ENCODE measurements at places on chromosomes 1 and 21.

DNA sequence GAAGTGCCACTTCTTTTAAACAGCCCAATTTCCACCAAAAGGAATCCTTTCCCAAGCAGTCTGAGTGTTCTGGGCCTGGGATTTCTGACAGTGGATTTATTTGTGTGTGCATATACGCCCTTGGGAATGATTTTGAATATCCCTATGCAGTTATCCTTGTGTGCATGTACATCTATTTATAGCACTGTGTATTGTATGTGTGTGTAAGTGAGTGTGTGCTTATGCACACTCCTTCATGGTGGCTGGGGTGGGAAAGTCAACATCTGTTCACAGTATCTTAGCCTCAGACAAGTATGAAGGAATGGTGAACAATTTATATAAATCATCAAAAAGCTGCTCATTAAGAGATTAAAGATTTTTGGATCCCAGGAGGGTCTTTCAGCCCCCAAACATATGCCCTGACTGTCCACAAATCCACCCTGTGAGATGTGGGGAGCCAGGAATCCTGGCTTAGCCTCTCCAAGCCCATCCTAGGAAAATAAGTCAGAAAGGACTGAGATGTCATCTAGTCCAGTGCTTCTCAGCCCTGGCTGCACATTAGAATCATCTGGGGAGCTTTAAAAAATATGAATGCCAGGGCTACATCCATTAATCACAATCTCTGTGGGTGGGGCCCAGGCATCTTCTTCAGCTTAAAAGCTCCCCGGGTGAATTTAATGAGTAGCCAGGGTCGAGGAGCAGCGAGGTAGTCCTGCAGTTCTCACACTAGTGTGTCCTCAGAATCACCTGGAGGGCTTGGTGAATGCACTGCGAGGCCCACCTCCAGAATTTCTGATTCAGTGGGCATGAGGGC is 101.4 kb downstream of the PLXNA2 start:
- DNase-seq = no peak

DNA sequence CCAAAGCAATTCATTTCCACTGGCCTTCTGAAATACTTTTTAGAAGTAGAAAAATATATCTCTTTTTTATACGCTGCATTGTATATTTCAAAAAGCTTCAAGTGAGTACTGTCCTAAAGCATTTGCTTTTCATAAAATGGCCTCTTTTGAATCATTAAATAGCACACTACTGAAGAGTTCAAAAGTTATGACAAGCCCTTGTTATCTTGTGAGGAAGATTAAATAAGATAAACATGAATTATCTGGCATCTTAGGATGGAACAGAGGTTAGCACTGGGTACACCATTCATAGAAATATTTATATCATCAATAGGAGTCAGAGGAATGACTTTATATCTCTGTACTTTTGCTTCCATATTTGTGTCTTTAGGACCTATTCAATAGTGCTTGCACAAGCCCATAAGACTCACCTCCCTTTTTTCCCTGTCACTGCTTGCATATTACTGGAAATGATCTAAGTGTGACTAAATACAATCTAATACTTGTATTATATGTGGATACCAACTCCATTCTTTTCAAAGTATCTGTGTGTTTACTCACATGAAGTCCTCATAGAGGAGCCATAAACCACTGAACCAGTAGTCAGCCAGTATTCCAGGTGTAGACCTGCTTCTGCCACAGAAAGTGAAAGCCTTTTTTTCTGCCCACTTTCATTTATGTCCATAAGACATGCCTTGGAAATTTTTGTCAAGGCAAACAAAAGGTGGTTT is 274.2 kb upstream of the C1orf105 start:
- DNase-seq = no peak

DNA sequence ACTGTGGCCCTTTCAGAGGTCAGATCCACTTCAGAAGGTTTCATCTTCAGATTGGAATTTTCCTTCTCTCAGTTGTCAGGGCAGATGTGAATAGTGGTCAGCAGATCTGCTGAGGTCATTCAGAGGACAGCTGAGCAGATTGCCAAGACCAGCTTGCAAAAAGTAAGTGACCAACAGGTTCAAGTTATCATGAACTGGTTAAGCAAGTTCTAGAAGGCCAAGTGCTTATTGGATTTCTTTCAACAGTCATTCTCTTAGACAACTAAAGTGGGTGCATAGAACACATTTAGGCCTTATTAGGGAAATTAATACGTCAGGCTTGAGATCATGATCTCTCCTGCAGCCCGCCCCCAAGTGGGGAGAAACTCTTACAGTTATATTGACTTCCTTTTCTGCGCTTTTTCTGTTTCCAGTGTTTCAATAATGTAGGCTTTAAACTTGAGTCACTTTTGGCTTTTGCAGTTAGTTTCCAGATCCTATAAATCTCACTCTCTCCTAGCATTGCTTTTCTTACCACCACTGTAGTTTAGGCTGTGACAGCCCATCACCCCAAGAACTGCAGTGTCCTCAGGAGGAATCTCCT is 96.4 kb downstream of the C1orf21 start:
- no peak for DNase-seq

DNA sequence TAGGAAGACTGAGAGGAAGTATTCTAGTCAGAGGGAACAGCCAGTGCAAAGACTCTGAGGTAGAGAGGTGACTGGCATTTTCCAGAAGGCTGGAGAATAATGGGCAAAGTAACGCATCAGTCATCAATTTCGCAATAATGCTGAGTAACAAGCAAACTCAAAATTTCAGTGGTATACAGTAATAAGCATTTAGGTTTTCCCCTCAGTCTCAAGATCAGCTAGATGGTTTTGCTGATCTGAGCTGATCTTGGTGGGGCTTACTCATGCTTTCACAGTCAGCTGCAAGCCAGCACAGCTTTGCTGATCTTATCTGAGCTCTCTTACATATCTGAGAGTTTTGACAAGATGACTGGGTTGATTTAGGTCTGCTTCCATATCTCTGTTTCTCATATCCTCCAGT is 108.7 kb downstream of the TSEN15 start:
- no peak for DNase-seq

DNA sequence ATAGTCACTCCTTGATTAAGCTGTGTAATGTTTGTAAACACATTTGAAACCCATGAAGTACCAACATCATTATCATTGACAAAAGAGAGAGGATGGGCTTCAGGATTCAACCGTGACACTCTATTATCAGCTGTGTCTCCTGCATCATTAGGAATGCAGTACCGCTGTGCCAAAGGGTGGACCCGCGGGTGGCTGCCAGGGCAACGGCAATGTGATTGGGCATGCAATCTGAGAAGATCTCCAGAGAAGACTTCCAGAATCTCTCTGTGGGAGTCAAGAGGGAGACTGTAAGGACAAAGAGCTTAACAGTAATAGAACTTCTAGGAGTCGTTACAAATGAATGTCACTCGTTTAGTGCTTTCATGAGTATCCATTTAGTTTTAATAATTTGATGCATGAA is 97.9 kb downstream of the USH2A start:
- DNase-seq = no peak

DNA sequence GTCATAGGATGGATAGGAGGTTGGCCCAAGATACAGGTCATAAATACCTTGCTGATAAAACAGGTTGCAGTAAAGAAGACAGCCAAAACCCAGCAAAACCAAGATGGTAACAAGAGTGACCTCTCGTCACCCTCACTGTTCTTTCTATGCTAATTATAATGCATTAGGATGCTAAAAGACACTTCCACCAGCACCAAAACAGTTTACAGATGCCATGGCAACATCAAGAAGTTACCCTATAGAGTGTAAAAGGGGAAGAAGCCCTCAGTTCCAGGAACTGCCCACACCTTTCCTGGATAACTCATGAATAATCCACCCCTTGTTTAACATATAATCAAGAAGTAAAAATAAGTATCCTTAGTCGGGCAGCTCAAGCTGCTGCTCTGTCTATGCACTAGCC is 671.9 kb downstream of the PTPRC start:
- no peak for DNase-seq

DNA sequence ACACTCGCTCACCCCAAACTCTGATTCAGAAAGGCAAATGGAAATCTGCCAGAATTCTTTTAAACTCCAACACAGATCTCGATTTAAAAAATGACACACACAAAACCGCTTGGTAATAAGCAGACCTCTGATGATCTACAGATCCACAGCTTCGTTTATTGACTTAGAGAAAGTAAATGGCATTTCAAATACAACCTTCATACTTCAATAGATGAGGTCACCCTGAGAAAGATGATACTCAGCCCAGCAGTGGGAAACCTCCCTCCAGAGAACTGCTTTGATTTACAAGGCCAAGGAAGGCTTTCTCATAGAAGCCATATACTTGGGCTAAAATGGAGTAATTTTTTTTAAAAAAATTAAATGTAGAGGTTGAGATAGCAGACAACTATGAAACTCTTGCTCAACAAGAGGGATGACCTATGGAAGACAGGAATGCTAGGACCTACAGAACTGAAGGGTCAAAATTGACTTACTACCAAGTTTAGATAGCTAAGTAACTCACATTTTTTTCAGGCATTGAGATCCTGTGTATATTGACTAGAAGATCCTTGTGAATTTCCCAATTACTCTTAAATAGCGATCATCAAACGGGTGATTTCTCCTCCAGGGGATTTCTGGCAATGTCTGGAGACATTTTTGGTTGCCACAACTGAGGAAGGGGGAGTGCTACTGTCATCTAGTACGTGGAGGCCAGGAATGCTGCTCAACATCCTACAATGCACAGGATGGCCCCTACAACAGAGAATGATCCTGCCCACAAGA is 143.9 kb downstream of the CLIC6 start:
- DNase-seq = no peak
